ENCODE measurements at places on chromosomes 4 and X. TPM values are rescaled to one million over a fixed set of nuclear protein-coding genes. Genes with fewer than 3 reads are reported as not detected.

CXCL11 gene
- not detected for total RNA-seq

MND1 gene
- 11.6 TPM for total RNA-seq

SLC34A2 gene
- total RNA-seq = not detected

EDA gene
- 2.2 TPM for total RNA-seq

ELF2 gene
- total RNA-seq = 29.7 TPM

NAA11 gene
- not detected for total RNA-seq

TNIP3 gene
- total RNA-seq = 3.6 TPM

GUCY2F gene
- not detected for total RNA-seq

GPC3 gene
- total RNA-seq = 0.15 TPM

SLC9B1 gene
- 1.1 TPM for total RNA-seq

PAGE2 gene
- total RNA-seq = not detected

DMP1 gene
- total RNA-seq = not detected

NRK gene
- total RNA-seq = not detected

RBM46 gene
- total RNA-seq = not detected

MEPE gene
- total RNA-seq = not detected

AKAP14 gene
- not detected for total RNA-seq

ATP1B4 gene
- not detected for total RNA-seq

HS6ST2 gene
- total RNA-seq = 0.08 TPM

MXRA5 gene
- total RNA-seq = not detected

OTUD6A gene
- not detected for total RNA-seq

UCP1 gene
- not detected for total RNA-seq

ATXN3L gene
- not detected for total RNA-seq

TACR3 gene
- total RNA-seq = not detected

CYP2U1 gene
- 0.90 TPM for total RNA-seq

HS3ST1 gene
- total RNA-seq = 0.19 TPM

EDNRA gene
- not detected for total RNA-seq

PLXNB3 gene
- total RNA-seq = 0.45 TPM

FRMPD3 gene
- not detected for total RNA-seq

STK26 gene
- total RNA-seq = 43.4 TPM

ARSJ gene
- total RNA-seq = not detected

NUDT10 gene
- 0.58 TPM for total RNA-seq

PITX2 gene
- not detected for total RNA-seq

ASB12 gene
- total RNA-seq = not detected
